ENCODE measurements at places on chromosomes 2 and 18. TPM values are rescaled to one million over a fixed set of nuclear protein-coding genes. Genes with fewer than 3 reads are reported as not detected.
A peak's percentile ranks its signal among the peaks of the same experiment; 100 is the strongest.

SLC4A3 gene
- 1.5 TPM for total RNA-seq

FANCL gene
- total RNA-seq, result 32.4 TPM

- peak; percentile 2 for DNase-seq
Measured at GRCh38 chr18:56983275-56983992, 163.5 kb upstream of the BOD1L2 start.

DNA sequence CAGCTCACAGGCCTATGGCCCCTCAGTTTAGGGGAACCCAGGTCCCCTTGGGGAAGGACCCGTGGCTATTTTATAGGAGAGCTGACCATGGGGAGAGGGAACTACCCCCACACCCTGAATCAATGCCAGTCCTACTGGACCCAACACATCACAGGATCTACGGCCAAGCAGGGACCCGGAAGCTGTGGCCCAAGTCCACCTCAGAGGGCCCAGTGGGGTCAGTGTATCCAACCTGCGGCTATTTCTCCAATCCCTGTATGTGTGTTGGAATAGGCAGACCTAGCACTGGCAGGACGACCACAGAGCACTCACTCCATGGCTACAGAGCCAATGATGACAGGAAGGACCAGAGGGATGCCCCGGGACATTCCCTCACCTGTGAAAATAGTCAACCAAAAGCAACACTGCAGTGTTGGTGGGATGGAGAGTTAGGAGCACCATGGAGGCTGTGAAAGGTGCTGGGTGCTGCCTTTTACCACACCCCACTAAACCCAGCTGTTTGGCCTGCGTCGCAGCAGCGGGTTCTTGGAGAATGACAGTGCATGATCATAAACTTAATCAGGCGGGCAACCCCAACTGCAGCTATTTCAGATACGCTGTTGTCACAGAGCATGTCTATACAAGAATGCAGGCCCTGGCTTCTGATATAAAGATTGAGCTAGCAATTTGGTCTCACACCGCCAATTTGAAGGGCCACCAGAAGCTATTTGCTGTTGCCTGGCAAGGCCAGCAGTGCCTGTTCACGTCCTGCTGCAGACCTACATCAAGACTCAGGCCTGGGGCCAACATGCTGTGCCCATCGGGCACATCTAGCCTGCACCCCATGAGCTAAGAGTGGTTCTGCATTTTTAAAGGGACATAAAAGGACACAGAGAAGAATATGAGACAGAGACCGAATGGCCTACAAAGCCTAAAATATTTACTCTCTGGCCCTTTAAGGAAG is 110.4 kb downstream of the EIPR1 start:
- no peak for DNase-seq

DNA sequence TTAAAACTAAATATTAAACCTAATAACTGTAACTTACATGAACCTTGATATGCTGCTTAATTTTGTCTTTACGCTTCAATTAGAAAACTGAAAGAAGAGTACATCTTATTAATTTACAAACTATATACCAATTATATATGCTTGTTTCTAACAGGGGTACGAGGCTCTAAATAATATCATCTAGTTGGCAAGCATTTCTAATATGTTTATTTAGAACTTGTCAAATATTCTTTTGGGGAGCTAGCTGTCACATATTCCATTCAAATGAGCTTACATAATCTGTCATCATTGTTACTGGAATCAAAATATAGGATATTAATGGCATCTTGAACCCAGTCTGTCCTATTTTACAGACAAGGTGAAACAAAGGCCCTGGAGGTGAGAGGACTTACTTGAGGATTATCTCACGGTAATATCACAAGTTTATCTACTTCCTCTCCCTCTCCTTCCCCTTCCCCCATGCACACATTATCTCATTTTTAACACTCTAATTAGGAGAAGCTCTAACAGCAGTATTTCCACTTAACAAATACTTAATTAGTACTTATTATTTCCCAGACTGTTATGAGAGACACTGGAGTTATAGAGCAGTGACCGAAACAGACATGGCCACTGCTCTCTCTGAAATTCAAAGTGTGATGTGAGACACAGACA is 3.5 kb downstream of the PRKD3 start:
- DNase-seq, result no peak

DNA sequence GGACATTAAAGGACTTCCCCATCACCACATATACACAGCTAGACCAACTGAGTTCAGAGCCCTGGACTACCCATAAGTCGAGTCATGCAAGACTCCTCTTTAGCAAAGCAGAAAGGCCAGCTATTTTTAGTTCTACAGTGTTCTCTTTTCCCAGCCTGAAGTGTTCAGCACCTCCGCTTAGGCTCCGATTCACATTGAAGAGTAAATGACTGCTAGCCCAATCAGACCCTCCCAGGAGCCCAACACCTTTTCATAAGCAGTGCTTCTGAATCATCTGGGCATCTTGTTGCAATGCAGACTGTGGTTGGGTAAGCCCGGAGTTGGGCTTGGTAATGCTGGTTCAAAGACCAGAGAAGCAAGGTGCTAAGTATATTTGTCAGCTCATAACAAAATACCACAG is 138.6 kb upstream of the MSH6 start:
- no peak for DNase-seq

DNA sequence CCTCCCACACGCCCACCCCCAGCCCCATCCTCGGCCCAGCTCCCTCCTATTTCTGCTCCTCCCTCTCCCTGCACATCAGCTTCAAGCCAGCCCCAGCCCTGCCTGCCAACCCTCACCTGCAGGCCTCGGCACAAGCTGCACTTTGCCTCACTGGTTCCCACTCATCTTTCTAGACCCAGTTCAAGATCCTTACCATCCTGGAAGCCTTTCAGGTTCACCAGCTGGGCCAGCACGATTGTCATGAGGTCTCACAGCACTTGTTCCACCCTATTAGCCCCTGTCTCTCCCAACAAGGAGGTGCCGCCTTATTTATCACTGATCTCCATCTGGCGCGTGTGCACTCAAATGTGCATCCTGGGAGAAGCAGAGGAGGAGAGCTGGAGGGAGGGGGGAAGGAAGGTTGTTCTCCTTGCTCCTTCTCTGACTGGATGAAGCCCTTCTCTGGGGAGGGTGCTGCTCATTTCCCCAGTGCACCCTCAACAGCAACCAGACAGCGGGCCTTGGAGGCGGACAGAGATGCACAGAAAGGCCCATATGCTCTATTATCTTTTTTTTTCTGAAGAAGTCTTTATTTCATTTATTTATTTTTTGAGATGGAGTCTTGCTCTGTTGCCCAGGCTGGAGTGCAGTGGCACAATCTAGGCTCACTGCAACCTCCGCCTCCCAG is 15.5 kb upstream of the BIN1 start:
- DNase-seq, result no peak
